Activated CD8-positive, alpha-beta memory T cell treated with anti-CD3 and anti-CD28 coated beads for 1 hour (primary cell): ENCODE measurements at places on chromosomes 3 and 15.

GRCh38 chr15:90864507-90864906 lies 3.9 kb upstream of the FURIN start:
- DNase-seq: no peak

DNA sequence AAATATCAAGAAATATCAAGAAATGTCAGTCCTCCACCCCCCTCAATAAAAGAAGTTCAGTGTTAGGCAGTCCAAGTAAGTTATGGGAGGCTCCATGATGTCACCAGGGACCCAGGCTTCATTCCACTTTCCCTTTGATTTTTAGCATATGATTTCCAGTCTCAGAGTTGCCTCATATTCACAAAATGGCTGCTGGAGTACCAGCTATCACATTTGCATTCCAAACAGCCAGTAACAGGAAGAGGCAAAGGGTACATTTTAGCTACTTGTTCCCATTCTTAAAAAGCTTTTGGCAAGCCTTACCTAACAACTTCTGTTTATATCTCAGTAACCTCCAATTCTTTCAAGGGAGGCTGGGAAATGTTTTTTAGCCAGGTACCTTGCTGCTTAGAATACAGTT lies 13.4 kb upstream of the KLF13 start:
- DNase-seq: no peak

DNA sequence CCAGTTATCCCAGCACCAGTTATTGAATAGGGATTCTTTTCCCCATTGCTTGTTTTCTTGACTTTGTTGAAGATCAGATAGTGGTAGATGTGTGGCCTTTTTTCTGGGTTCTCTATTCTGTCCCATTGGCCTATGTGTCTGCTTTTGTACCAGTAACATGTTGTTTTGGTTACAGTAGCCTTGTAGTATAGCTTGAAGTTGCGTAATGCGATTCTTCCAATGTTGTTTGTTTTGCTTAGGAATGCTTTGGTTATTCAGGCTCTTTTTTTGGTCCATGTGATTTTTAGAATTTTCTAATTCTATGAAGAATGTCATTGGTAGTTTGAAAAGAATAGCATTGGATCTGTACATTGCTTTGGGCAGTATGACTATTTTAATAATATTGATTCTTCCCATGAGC lies 94.3 kb upstream of the CHMP2B start:
- DNase-seq: no peak

- no peak for DNase-seq
Observed at GRCh38 chr3:40895109-40895508, 304.2 kb upstream of the CTNNB1 start.

GRCh38 chr15:82970078-82970686 lies 15.8 kb upstream of the RAMAC start:
- no peak for DNase-seq

GRCh38 chr3:138173769-138174420 lies 826 bp downstream of the DBR1 start:
- DNase-seq: no peak
